Activated CD4-positive, alpha-beta T cell treated with anti-CD3 and anti-CD28 coated beads, Interleukin-2, amount 10 ng/mL, durations not matched to agents 7 days and 5 days (primary cell): ENCODE measurements at places on chromosomes 11 and 22. TPM values are rescaled to one million over a fixed set of nuclear protein-coding genes. Genes with fewer than 3 reads are reported as not detected.

DNA sequence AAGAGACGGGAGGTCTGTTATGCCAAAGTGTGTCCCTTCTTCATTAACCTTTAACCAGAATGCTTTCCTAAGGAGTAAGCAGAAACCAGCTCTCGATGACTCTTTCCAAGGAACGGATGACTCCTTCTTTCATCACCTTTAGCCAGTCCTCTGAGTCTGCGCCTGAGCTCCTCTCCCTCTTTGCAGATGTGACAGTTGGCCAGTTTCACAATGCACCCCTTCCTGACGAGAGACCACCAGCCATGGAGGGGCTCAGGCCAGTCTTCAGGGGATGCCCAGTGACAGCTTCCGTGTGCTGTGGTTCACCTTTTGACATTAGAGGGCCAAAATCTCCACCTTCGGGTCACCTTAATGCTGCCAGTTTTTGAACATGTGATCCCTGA lies 826.1 kb downstream of the TBC1D22A start:
- DNase-seq: no peak

DNA sequence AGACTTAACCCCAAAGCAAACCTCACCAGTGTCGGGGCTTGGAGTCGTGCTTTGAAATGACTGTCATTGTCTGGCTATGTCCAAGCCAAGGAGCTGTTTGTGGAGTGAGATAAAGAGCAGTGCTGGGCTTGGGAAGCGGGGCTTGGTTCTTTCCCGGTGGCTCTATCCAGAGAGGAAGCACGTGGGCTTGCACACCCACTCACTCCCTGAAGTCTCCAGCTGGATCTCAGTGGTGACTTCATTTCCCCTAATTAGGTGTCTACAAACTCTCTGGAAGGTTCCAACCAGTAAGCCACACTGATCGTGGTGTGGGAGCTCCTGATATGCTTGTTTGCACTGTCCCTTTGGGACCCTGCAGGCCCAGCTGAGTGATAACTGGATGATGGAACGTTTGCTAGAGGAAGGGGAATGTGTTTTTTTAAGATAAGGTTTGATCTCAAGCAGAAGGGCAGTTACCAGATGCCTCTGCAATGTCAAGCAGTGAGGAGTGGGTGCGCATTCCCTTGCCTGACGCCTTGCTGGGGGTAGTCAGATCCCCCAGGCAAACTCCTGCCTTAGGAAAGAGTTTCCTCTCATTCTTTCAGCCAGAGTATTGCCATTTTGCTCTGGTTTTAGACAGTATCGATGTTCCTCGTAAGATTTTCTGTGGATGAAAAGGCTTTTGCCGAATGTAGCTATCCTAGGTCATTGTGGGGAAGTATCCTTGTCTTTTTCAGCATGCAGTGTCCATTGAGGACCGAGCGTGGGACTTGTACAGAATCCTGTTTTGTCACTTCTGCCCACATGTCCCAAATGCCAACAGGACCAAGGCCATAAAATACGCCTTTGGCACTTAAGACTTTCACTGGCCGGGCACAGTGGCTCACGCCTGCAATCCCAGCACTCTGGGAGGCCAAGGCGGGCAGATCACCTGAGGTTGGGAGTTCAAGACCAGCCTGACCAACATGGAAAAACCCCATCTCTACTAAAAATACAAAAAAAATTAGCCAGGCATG lies 90.9 kb downstream of the MICAL2 start:
- no peak for DNase-seq

The PATE2 gene
- 0.20 TPM for total RNA-seq

DNA sequence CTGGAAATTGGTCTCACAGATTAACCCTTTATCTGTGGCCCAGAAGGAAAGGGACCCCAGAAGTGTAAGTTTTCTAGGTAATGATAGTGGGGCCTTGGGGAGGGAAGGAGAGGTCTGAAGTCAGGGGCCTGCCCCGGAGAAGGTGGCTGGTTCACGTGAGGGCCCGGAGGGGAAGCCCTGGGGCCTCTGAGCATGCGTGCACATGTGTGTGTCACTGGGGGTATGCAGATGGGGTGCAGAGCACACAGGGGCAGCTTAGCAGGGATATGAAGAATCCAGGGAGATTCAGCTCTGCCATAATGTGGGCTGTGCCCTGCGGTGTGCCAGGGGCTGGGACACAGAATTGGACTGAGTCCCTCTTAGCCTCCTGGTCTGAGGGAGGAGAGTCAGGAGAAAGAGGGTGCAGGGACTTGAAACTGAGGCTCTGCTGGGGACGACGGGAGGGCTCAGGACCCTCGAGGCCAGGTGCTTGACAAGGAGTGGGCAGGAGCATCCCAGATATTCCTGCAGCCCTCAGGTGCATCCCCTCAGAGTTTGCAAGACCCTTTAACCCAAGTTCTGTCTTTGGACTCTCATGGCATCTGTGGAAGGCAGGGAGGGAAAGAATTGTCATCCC lies 15.5 kb downstream of the MYO7A start:
- DNase-seq: no peak
